ENCODE measurements at places on chromosomes 11 and 22.

- peak; percentile 64 for DNase-seq
Observed at GRCh38 chr11:16117989-16118756, 238.2 kb downstream of the SOX6 start.

GRCh38 chr11:575313-575995 lies 816 bp upstream of the PHRF1 start:
- peak; percentile 88 for DNase-seq

- DNase-seq = no peak
Observed at GRCh38 chr22:25025491-25026400, 73.2 kb downstream of the KIAA1671 start.

DNA sequence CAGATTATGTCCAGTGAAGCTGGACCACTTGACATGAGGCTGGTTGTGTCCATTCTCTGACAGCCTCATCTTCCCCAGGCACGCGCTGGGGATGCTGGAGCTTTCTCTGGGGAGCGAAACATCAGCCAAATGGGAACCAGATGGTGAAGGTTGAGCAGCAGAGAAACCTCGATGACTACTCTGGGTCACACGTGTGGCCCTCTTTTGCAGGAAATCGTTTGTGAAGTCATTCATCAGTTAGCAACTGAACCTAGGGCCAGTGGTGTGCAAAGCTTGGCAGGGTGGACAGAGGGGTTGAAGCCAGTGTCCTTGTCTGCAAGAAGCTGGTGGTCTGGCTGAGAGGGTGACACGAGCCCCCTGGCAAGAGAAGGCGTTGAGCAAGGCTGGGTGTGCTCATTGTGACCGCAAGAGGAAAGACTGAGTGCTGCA lies 109.8 kb downstream of the ZBTB16 start:
- DNase-seq = no peak

GRCh38 chr22:30318799-30319419 lies 7.8 kb downstream of the TBC1D10A start:
- DNase-seq = no peak

DNA sequence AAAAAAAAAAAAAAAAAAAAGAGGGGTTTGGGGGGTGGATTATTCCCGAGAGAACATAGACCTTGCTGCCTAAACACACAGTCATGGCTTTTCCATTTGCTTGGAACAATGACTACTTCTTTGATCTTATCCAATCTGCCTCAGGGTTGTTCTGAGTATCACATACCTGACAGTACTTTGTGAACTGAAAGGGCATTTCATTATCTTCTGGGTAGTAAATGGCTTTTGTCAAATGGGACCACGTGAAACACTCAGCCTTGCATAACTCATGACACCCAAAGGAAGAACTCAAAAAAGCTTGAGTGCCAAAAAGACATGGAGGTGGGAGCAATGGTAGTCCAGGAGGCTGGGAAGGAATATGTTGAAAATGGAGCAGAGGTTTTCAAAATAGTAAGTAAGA lies 123.2 kb upstream of the BID start:
- no peak for DNase-seq

DNA sequence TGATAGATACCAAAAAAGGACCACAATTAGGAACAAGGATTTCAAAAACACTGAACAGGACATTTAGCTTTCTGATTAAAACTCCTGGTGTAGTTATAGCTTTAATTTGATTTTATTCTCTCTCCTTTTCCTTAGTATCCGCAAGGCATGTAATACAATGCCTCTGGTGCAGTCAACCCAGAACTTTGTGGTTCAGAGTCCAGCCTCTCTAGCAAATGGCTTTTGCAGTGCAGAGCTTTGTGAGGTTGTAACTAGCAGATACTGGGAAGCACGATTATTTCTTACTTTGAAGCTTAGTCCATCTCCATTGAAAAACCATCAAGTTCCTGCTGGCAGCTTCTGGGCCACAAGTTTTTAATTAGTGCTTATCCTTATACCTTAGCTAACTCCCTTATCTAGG lies 79.8 kb downstream of the GRIA4 start:
- DNase-seq = no peak

DNA sequence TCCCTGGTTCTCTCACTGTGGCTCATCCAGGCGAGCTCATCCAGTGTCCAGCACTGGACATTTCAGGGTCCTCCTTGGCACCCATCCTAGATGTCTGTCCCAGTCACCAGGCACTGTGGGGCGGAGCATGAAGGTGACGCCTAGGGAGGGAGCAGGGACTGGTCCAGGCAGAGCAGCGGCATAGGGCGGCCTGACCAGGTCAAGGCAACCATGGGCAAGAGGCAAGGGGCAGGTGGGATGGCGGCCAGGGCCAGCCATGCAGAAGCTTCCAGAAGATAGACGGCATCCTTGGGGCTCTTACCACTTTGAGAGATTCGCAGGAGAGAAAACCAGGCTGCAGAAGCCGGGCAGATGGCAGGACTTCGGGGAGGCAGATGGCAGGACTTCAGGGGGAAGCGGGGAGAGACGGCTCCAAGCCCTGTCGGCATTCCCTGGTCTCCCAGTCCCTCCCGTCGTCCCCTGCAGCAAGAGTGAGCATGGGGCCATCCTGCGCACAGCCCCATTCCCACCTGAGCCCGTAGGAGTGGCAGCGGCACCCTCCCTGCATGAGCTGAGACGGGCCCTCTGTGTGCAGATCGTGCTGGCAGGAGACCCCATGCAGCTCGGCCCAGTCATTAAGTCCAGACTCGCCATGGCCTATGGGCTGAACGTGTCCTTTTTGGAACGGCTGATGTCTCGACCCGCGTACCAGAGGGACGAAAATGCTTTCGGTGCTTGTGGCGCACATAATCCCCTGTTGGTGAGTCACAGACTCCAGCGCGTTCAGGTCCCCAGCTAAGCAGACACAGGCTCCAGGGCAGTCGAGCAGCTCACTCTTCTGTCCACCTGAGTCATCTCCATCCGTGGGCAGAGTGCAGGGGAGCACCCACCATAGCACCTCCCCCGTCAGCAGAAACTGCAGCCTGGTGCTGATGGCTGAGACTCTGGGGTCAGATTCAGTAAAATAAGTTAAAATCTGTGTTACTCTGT lies 20.1 kb upstream of the PANX2 start:
- DNase-seq = no peak

GRCh38 chr11:21806947-21807346 lies 385.9 kb upstream of the ANO5 start:
- DNase-seq = no peak

- DNase-seq = no peak
Observed at GRCh38 chr11:72758304-72758689, 6.1 kb upstream of the ARAP1 start.

DNA sequence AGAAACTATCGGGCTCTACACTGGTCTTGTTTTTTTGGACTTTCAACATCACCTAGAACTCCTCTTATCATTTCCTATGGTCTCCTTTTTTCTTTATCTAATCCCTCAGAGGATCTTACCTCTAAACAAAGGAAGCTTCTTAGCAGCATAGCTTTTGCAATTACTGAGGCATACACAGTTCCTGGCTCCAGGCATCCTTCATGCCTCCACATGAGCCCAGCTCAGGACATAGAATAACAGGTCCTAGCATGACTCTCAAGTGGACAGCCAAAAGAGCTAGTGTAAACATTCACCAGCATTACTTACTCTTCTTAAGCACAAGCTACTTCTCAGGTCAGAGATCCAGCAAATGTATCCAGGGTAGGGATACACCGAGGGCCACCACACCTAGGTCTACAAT lies 17.1 kb downstream of the CFAP300 start:
- no peak for DNase-seq

- peak; percentile 86 for DNase-seq
Observed at GRCh38 chr11:110951037-110951949, 239.1 kb upstream of the ARHGAP20 start.

GRCh38 chr11:363948-364761 lies 5.1 kb upstream of the B4GALNT4 start:
- DNase-seq = peak; percentile 94

DNA sequence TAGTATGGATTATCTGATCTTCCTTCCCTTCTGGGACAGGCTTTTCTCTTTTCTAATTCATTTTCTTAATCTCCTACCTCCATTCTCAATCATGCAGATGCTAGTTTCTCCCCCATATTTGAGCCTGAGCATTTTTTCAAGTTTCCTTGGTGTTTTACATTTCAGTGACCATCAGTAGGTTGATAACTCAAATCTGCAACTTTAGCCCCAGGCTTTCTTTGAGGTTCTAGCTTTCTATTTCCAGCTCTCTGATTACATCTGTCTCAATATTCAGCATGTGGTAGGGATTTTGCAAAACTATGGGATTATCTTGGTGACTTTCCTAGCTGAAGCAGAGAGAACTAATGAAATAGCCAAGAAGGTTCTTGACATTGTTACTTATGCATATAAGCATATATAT lies 67.8 kb downstream of the ARHGEF12 start:
- no peak for DNase-seq

DNA sequence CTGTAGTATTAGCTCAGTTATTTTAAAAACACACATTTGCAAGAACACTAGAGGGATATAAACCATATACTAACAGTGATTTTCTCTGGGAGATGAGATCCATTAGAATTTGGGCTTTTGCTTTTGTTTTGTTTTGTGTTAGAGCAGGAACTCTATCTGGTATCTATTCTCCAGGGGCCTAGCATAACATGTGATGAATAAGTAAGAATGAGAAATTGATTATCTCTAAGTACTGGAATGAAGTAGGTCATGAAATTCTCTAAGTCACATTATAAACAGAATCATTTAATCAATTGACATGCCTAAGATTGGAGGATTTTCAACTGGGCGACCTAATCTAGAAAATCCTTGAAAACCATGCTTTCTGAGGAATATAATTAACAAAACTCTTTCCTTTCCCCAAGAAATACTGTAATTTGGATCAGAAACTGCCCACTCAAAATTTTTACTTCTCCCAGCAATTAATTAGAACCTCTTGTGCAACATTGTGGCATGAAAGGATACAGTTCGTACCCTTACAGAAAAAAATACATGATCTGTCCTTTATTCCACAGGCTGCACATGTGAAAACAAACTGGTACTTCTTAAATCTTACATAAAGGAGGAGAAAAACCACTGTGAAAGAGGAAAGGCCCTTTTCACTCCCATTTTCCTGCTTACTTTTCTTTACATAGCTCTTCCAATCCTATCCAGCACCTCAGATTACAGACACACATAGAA lies 93.5 kb downstream of the MRTFA start:
- no peak for DNase-seq

DNA sequence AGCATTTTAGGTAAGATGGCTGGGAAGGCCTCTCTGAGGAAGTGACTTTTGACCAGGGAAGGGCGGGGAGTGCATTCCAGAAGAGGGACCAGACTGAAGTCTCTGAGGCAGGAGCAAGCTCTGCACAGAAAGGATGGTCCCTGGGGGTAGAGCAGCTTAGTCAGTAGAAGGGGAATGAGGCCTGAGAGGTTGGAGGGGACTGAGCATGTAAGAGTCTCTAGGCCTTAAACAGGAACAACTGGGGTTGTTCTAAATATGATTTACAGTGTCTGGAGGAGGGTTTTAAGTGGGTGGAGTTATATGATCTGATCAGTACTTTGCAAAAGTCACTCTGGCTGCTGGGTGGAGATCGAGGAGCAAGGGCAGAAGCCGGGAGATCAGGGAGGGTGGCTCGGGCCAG lies 31.7 kb upstream of the TEF start:
- DNase-seq = no peak

DNA sequence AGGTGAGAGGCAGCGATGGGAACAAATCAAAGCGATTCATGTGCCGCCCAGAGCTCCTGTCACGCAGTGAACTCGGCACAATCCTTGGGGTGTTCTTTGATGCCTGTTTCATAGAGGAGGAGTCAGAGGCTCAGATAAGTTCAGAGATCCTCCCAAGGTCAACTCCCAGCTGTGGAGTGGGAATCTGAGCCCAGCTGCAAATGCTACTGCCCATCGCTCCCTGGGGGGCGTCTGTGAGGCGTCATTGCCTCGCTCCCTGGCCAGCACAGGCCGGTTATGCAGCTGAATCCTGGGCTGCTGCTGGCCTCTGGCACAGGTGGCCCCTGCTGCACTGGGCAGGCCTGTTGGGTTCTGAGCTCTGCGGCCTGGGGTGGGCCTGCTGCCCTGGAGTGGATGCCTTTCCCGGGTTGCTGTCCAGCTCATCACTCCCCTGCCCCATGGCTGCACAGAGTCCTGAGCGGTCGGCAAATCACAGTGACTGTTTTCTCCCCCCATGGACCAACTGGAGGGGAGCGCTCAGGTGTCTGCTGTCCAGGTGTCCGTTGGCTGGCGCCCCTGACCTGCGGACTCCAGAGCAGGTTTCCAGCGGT lies 36.3 kb upstream of the SHISAL1 start:
- DNase-seq = no peak

DNA sequence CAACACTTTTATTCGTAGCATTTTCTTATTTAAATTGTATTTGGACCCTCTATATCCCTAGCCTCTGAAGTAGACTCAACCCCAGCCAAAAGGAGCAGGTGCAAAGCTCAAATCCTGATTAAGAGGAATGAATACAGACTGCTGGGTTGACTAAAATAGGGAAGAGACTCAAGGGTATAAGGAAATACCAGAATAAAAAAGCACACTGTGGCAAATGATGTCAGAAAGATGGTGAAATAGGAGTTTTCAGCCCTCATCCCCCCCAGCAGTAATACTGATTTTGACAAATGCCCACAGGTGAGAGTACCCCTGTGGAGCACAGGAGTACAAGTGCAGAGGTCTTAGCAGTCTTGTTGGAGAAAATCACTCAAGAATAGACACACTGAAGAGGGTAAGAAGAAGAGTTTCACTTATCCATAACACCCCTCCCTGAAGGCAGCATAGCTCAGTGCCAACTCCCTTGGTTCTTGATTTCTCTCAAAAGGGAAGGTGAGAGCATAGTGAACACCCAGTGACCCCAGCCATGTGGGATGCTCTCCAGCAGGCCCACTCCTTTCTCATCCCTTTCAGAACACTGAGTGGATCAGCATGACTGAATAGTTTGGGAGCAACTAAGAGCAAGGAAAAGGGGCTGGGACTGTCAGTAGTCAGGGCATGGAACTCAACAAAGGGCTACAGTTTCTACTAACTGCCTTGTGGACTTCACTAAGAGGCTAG lies 71.7 kb downstream of the TBC1D22A start:
- no peak for DNase-seq

DNA sequence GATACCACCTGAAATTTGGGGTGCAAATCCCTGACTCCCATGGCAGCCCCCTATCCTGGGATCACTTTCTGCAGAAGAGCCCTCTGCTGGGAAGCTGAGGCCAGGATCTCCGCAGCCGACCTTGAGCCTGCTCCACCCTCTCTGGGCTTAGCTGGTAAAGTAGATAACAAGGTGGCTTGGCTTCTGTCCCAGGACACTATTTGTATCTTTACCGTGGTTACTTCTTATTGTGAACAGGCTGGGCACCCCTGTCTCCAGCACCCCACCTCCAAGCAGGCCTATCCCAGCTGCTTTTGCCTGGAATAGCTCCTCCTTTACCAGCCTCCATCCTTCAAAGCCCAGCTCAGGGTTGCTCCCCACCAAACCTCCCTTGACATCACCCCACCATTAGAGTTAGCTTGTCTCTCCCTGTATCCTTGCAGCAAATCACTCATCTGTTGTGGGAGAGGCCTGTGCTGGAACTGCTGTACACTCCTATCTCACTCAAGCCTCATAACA lies 35.2 kb upstream of the P2RY2 start:
- DNase-seq = no peak

Data from NCI-H1105 (cell line).